Activated B cell treated with CpG ODN at 0.5 μM for 24 hours (primary cell): ENCODE measurements at places on chromosomes 5 and 9. TPM values are rescaled to one million over a fixed set of nuclear protein-coding genes. Genes with fewer than 3 reads are reported as not detected.

The LIFR gene
- not detected in 2 replicates for total RNA-seq

The GPSM1 gene
- total RNA-seq: 1.9 and 2.6 TPM in 2 replicates

The BRD8 gene
- total RNA-seq: 63.5 and 77.8 TPM in 2 replicates

The ANKRD34B gene
- total RNA-seq: not detected in 2 replicates

GRCh38 chr5:17828681-17829080 lies 194.4 kb downstream of the TAF11L14 start:
- no peak overlapping the region for H3K4me3 ChIP-seq
- DNase-seq: no peak
- no peaks in the 10 kb centered on the region for H3K27me3 ChIP-seq
- no peaks in the 10 kb centered on the region for H3K4me1 ChIP-seq
- no peaks in the 10 kb centered on the region for H3K36me3 ChIP-seq
- H3K27ac ChIP-seq: no peak overlapping the region

- no peaks in the 10 kb centered on the region for H3K4me1 ChIP-seq
- H3K36me3 ChIP-seq: no peaks in the 10 kb centered on the region
- H3K27me3 ChIP-seq: peaks cover 16% of the 10 kb centered on the region
These were observed 42.2 kb downstream of the PTPN3 start for GRCh38 chr9:109455861-109456260.

- H3K4me3 ChIP-seq: no peak overlapping the region
- peaks cover 5% of the 10 kb centered on the region for H3K27me3 ChIP-seq
- no peaks in the 10 kb centered on the region for H3K36me3 ChIP-seq
- no peak overlapping the region for H3K27ac ChIP-seq
These were observed 147.6 kb downstream of the PLK2 start for GRCh38 chr5:58312299-58312698.
